Activated T-helper 2 cell treated with anti-CD3 and anti-CD28 coated beads, Interferon-gamma antibody, Interleukin-2, Interleukin-4, amounts not matched to agents 10 μg/mL and 5 μg/mL and 100 μg/mL, durations not matched to agents 14 hours and 24 hours and 36 hours (primary cell): ENCODE measurements at places on chromosomes 11 and 22. TPM values are rescaled to one million over a fixed set of nuclear protein-coding genes. Genes with fewer than 3 reads are reported as not detected.

Gene MRE11
- total RNA-seq = 45.8 and 47.4 TPM in 2 replicates

Gene RAG2
- not detected in 2 replicates for total RNA-seq

Gene FANCF
- 17.8 and 18.2 TPM in 2 replicates for total RNA-seq

Gene OR51B2
- total RNA-seq = not detected in 2 replicates

Gene SIK2
- 9.9 TPM in 2 replicates for total RNA-seq

Gene DEPDC7
- total RNA-seq = 0.57 and 0.82 TPM in 2 replicates

Gene PACS1
- 75.6 and 83.7 TPM in 2 replicates for total RNA-seq

Gene BACE1
- 0.11 and 0.32 TPM in 2 replicates for total RNA-seq

Gene GLYAT
- not detected in 2 replicates for total RNA-seq

Gene OR56A1
- not detected in 2 replicates for total RNA-seq

GRCh38 chr11:80512491-80512890, 1071.7 kb upstream of the TENM4 start:
- DNase-seq = no peak

DNA sequence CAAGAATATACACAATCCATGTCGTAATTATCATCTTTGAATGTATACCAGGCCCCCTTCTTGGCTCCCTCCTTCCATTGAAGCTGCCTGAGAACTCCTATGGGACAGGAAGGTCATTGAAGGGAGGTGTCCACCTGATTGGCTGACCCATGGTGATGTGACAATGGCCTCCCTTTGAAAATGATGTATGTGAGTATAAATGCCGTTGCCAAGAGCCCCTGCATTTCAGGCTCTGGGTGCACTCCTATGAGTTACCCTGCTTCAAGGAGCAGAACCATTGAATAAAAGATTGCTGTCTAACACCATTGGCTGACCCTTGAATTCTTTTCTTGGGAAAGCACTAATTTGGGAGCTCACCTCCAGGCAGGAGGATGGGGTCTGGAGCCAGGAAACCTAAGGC, at the start of gene SPATA19:
TSS of gene SPATA19 (minus strand) at position 101 of the 400 bp plus-strand sequence. CDS start at position 34, 67 bp downstream.
- no peak for DNase-seq

DNA sequence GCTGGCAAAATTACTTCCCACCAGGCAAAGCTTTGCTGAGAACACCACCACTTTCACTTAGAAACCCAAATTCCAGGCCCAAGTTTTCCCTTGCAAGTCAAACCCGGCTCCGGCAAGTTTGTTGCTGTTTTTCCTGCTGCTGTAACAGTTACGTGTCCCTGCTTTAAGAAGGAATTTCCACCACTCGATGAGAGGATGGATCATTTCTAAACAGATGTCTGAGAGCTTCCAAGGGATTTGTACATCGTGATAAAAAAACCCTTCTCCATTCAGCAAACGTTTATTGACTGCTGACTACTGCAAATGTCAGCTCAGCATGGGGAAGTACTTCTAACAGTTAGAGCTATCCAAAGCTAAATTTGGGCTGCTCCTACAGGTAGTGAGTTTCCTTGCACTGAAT, 19.7 kb downstream of the P2RX3 start:
- no peak for DNase-seq

DNA sequence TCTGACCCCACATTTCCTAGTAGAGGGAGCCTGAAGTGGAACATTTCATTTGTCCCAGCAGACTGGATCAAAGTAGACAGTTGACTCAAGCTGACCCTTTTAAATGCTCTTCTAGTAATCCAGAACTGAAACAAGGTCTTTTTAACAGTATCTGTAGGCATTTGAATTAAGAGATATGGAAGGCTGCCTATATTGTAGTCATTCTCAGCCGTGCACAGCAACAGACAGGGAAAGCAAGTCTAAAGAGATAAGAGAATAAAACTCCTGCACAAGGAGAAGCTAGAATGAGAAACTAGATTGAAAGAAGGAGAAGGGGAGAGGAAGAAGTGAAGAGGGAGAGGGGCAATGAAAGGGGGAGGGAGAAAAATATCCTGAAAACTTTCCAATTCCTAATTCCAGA, 180.6 kb upstream of the MTMR2 start:
- no peak for DNase-seq

GRCh38 chr22:43848366-43849171, 13.7 kb downstream of the SULT4A1 start:
- DNase-seq = no peak

DNA sequence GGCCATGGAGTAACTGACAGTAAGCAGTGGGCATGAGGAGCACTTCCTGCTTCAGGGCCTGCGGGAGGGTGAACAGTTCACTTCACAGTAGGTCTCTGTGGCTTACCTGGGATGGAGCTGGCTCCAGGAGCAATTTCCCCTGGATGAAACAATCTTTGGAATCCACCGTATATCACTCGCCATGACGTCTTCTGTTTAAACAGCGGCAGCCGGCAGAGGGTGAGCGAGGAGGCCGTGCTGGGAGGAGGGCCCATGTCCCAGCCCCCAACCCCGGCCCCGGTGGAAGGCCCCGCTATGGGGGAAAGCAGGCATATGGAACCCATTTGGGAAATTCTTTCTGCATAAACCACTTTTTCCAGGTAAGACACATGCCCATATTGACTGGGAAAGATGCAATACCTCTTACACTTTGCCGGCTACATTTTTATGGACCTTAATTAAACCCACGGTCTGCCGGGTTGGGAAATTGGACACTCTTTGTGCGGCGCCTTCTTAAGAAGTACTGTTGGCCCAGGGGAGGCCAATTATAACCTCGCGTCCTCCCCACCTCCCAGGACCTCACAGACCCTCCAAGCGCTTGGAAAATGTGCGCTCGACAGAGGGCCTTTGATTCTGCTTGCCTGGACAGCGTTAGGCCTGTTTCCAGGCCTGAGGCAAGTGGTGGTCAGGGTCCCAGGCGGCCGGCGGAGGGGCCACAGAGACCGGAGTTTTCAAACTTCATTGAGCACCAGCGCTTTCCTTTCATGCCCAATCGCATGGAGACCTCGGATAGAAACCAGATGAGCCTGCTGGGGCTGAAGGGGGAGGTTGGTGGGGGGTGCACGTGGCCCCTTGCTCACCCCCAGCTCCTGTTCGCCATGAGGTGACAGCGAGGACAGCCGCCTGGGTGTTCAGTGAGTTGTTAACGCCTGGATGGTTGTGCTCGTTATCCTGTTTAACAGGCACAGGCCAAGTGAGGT, 40.4 kb downstream of the SMIM38 start:
- DNase-seq = no peak

DNA sequence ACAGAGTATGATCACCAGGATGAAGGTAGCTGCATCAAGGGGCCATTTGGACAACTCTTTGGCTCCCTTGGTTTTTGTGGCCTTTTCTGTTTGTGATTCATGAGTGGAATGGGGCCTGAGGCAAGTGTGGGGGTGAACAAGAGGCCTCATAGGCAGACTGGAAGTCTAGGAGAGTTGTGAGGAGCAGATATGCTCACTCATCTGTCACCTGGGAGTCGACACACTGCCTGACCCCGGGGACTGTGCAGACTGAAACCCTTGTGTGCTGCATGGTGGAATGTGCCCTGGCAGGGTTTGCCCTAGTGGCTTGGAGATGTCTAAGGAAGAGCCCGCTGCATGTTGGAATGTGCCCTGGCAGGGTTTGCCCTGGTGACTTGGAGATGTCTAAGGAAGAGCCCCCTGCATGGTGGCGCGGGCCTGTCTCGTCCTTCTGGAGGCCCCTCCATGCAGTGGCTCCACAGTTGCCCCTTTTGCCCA, 60.0 kb downstream of the MED15 start:
- no peak for DNase-seq

- no peak for DNase-seq
These were observed 351.9 kb downstream of the ETS1 start for GRCh38 chr11:128235426-128235825.

GRCh38 chr11:35035894-35036408, 103.0 kb upstream of the CD44 start:
- DNase-seq = no peak

GRCh38 chr11:87236368-87236767, 198.6 kb downstream of the TMEM135 start:
- DNase-seq = no peak

GRCh38 chr22:29090039-29090438, 17.2 kb downstream of the KREMEN1 start:
- DNase-seq = no peak

DNA sequence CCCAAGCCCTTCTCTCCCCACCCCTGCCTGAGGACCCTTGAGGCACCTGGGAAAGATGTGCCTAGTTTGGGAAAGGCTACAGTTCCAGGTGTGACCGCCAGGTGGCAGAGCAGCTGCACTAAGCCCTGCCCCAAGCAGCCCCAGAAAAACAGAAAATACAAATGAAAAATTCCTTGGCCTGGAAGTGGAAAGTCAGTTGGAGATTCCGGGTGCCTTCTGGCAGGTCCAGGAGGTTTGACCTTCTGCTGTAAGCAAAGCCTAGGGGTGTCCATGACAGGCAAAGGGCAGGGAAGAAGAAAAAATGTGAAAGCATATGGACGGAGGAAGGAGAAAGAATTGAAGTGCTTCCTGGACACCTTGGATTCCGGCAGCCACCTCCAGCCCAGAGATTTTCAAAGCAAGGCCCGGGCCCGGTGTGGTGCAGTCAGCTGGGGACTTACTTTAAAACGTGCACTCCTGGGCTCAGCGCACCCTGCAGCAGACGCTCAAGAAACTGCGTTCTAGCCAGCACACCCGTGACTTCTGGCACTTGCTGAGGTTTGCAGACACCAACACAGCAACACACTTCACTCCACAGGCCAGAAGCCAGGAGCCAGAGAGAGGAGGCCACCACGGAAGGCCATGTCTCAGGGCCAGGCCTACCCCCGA, 37.3 kb upstream of the SLC22A12 start:
- DNase-seq = no peak
